OCI-M1 (cell line): ENCODE measurements at places on chromosomes 7 and 10.

DNA sequence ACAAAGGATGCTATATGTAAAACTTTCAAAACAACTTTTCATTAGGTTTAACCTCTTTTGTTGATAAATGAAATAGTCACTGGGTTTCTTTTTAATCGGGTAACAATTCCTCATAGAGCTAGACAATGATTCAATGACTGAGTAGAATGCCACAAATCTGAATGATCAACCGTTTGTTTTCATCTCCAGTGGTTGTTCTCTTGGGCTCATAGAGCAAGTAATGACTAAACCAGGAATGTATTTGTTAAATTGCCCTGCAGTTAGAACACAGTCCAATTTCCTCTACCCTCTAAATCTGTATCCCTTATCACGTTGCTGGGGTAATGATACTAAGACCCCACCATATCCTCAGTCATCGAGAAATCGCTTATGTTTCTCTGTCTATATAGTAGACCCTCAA, 40.0 kb downstream of the CNNM1 start:
- DNase-seq = no peak

GRCh38 chr10:126133906-126134656, 237.7 kb downstream of the FANK1 start:
- DNase-seq = no peak

GRCh38 chr10:115094416-115095140, 1.4 kb downstream of the ATRNL1 start:
- DNase-seq = no peak

DNA sequence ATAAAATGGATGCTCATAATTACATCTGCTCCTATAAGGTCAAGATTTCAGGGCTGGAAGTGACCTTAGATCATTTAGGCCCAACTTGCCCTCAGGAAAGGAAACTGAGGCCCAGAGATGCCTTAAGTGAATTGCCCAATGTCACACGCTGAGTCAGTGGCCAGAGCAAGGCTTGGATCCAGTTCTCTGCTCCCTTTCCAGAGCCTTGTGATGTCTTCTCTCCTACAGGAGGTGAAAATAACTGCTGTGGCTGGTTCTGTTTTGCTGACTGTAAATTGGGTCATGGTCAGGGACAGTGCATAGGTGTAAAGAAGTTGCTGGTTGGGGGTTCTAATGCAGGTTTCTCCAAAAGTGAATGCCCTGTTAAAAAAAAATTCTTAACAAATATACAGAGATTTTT, 91.3 kb downstream of the TCF7L2 start:
- DNase-seq = no peak

GRCh38 chr10:124220547-124220946, 127.1 kb upstream of the CHST15 start:
- DNase-seq = no peak

GRCh38 chr7:91767820-91768219, 112.7 kb downstream of the MTERF1 start:
- DNase-seq = no peak

DNA sequence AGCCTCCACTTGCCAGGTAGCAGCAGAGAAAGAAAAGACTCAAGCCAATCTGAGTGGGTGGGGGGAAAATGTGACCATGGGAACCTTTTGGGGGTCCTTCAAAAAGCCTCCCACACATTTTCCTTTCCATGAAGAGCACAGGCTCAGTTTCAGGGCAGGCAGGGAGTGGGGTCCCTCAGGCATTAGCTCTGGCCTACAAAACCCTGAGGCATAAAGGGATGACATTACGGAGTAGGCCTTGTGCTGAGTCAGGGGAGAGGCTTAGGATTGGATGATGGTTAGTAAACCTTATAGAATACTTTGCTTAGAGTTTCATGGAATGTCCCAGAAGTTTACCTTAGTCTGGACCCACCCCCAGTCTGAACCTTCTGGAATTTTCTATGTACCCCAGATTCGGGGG, 3.5 kb downstream of the DNAJC30 start:
- DNase-seq = no peak

DNA sequence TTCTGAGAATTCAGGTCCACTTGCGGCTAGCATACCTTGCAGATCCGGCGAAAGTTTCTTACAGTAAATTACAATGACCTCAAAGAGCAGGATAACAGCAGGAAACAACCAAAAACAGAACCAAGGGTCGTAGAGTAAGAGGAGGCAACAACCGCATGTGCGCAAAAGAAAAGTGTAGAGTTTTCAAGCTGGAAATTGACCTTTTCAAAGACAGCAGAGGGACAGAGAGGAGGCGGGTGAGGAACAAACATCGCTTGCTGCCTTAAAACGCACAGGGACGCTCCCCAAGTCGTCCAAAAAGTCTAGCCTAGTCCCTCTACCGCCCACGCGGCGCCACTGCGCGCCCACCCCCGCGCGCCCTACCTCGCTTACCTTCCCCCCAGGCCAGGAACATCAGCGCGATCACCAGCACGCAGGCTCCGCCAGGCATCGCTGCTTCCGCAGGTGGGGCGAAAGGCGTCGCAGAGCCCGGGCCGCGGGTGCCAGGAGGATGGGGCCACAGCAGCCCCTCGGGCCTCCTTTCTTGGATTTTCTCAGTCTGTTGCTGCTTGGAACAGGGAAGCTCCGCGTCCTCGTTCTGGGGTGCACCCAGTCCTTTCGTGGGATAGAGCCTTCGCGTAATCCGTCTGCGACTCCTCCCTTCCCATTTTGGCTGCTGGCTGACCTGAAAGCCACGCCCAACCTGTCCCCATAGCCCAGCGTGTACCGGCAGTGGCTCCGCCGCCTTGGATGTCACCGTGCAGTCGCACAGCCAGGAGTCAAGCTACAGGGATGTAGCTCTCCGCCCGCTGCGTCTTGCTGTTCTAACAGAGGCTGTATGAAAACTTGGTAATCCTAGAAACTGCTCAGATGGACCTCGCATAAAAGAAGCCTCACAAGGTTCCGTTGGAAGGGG, at the start of gene VWDE:
TSS of gene VWDE (minus strand) at position 579 of the 895 bp plus-strand sequence. CDS start at position 430, 149 bp downstream.
- peak; percentile 79 for DNase-seq

- DNase-seq = no peak
Measured at GRCh38 chr10:30825022-30825421, 195.5 kb upstream of the LYZL2 start.

DNA sequence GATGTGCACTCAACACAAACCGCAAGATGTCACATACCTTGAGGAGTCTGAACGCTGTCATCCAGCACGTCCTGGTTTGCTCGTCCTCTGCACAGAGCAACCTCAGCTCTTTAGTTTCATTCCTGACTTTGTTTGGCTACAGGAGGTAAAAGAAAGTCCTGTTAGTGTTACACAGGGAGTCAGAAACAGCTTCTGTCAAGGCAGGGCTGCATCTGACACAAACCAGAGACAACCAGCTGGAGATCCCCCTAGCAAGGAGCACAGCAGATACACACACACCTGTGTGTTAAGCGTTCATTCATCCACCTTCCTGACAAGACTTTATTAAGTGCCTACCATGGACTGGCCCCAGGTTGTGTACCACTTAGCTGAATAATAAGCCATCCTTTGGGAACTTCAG, 47.5 kb upstream of the DDC start:
- DNase-seq = no peak

GRCh38 chr10:11125004-11125403, 107.3 kb downstream of the CELF2 start:
- no peak for DNase-seq

DNA sequence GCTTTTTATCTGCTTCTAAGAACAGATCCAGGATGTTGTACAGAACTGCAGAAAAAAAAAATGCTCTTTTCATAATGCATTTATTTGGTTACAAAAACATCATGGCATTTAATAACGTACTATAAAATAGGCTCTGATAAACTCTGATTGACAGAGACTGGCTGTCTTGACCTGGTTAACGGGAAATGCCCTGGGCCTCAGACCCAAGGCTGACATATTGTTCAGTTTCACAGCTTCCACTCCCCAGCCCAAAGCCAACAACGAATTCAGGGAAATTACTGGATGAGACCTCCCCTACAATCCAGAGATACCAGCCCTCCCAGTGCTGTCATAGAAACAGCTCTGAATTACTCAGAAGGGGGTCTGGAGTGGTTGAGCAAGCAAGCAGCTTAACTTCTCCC, 260.1 kb downstream of the CREB5 start:
- DNase-seq = no peak

- DNase-seq = no peak
Measured at GRCh38 chr10:79189853-79190435, 121.2 kb downstream of the ZMIZ1 start.

DNA sequence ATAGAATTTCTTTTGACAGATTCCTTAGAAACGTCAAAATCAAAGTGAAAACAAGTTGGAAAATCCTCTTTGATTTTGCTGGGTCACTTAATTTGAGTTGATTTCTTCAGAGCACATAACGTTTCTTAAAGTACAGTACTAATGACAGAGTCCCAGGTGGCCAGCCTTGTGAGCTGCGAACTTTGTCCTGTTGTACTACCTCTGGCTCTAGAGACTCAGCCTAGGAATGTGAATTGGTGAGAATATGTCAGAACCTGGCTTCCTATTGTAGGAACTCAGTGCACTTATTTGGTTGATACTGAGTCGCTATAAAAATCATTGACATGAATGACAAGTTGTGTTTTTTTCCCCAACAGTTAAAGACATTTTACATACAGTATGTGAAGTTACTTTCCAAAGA, 20.2 kb downstream of the SDK1 start:
- DNase-seq = no peak

GRCh38 chr10:125775491-125776106, at the start of gene MMP21:
Gene MMP21 (minus strand): TSS chr10:125775821. CDS start chr10:125775821, 0 bp downstream.
- no peak for DNase-seq

GRCh38 chr10:123135415-123136141, at the start of gene HMX3:
Gene HMX3 (plus strand): TSS chr10:123135970. CDS start chr10:123136051, 81 bp downstream.
- DNase-seq = peak; percentile 96

- peak; percentile 84 for DNase-seq
Measured at GRCh38 chr10:72274730-72275350, 1.1 kb downstream of the DDIT4 start.

GRCh38 chr7:108581655-108582491, 12.2 kb downstream of the DNAJB9 start:
- no peak for DNase-seq

- DNase-seq = no peak
Measured at GRCh38 chr7:20785157-20786048, 1.3 kb downstream of the SP8 start.

- no peak for DNase-seq
Measured at GRCh38 chr10:51000164-51000563, 74.1 kb upstream of the PRKG1 start.

DNA sequence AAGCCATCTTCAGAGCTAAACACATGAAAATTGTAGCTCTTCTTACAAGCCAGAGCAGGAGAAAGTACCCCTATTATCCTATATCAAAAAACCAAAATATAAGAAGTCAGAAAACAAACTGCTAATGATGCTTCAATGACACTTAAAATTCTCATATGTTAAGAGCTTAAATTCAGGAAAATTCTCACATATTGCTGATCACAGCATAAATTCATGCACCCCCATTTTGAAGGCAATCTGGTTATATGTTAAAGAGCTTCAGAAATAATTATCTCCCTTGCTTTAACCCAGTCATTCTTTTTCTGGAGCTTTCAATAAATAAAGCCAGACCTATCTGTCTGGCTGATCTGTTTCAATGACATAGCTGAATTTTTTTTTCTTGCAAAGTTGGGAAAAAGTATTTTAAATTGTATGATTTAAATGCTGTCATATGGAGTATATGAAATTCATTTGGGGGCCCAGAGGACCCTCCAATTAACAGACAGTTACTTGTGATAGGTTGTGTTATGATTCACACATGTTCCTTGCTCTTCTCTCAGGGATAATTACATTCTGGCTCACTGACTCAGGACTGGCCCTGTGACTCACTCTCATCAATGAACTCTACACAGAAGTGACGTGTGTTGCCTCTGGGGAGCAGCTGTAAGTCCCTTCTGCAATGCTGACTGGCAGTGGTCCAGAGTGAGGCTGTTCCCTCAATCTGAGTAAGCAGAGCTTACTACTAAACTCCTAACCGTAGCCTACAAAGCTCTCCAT, 85.2 kb downstream of the HGF start:
- DNase-seq = peak; percentile 95

- peak; percentile 99 for DNase-seq
Measured at GRCh38 chr7:92276460-92276864, 30.7 kb downstream of the ANKIB1 start.

- DNase-seq = no peak
Measured at GRCh38 chr7:114979388-114979787, 57.5 kb downstream of the MDFIC start.

DNA sequence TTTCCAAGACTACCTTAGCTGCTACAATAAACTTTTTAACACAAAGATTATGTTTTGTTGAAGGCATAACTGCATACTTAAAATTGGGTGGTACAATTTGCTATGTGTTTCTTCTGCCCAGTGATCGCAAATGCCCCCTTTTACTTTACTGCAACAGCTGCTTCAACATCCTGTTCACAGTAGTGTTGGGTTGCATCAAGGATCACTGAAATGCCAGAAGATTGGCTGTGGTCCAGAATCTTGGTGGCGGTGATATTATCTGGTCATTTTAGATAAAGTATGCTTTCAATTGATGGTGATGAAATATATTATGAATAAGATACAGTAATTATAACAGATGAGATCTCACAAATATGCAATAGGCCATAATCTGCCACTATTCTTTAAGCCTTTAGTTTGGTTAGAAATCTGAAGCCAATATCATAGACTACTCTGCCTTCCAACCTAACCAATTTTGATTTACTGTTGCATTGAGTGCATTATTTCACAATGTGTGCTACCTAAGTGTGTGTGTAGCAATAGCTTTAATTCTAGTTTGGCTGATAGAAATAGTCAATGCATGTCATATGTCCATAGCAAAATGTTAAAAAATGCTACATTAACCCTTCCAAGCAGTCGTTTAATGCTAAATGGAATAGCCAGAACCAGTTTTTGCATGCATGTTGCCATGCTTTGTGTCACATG, 29.8 kb upstream of the ING3 start:
- no peak for DNase-seq

DNA sequence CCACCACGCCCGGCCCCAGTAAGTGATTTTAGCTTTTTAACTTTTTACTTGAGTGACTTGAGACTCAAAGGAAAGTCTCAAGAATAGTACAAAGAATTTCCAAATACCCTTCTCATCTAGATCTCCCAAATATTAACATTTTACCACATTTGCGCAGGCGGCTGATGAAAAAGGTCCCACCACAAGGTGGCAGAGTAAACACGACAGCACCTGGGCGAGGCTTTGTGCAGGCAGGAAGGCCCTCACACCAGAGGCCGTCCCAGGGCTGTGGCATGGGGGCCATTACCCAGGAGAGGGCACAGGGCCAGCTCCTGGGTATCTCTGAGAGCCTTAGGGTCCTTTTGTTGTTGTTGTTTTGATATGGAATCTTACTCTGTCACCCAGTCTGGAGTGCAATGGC, 50.0 kb upstream of the WIPI2 start:
- no peak for DNase-seq

DNA sequence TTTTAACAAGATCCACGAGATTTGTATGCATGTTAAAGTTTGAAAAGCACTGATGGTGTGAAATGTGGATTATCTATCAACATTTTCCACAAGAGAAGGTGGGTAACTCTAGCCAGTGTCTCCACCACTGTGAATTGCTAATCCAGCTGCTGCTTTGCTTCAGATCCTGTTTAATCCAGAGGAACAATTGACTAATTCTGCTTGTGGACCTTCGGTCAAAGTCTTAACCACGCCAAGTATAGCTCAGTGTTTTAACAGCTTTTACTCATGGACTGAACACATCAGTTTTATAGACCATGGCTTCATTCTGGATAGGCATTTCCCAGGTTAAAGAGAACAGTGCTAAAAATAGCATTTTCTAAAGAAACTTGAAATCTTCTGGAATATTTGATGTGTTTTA, 23.5 kb downstream of the ADK start:
- no peak for DNase-seq
